H4 (cell line): ENCODE measurements at places on chromosomes 7 and 10.

GRCh38 chr7:158001621-158002320 lies 585.9 kb downstream of the PTPRN2 start:
- DNase-seq: peak; percentile 99

DNA sequence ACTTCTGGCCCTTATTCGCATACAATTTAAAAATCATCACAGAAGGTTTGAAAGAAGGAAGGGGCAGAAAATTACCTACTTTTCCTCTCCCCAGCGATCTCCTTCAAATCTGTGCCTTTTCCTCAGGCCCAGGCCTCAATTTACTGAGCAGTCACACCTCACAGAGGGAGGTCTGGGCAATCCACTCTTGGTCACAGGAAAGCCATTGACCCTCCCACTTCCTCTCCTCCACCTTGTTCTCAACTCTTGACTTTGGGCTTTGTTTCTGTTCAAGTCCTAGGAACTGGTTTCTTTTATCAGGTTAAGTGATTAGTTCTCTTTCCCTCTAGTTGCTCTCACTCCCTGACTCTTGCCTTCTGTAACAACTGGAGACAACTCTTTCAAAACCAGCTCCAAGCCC lies 37.0 kb upstream of the ATRNL1 start:
- no peak for DNase-seq

- DNase-seq: no peak
Measured at GRCh38 chr10:124217906-124218804, 124.8 kb upstream of the CHST15 start.

GRCh38 chr7:114007386-114007785 lies 88.6 kb upstream of the PPP1R3A start:
- DNase-seq: no peak

- DNase-seq: no peak
Measured at GRCh38 chr7:22651036-22651435, 76.0 kb upstream of the IL6 start.
